ENCODE measurements at places on chromosomes 6 and 20. TPM values are rescaled to one million over a fixed set of nuclear protein-coding genes. Genes with fewer than 3 reads are reported as not detected.

The QRSL1 gene
- 16.4 TPM for total RNA-seq

DNA sequence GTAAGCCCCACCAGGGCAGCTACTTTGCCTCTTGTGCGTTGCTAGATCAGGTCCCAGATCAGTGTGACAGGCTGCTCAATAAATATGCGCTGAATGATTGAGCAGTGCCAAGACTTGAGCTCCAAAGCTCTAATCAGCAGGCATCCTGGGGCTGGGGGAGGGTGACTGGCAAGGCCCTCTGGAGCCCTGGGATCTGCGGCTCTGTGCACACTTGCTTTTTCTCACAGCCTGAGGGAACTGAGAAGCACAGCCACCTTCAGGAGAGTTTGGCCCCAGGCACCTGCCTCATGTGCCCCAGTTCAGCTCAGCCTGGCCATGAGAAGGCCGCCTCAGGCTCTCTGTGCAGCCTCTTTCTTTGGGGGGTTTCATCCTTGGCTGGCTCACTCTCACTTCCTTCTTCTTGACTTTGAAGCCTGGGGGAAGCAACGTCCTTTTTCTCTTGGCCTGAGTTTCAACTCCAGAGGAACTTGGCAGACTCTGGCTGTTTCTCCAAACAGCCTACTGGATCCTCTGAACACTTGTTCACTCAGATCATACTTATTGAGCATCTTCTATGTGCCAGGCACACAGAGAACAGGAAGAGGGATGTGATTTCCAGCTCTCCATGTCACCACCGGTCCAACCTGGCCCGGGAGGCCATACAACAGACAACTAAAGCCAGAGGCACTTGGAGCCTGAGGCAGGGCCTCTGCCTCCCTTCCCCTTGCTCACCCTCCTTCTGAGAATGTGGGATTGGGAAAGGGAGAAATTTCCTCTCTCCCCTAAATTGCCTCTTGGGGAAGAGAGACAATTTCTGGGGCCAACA lies 114.0 kb downstream of the VEGFA start:
- no peak for DNase-seq

DNA sequence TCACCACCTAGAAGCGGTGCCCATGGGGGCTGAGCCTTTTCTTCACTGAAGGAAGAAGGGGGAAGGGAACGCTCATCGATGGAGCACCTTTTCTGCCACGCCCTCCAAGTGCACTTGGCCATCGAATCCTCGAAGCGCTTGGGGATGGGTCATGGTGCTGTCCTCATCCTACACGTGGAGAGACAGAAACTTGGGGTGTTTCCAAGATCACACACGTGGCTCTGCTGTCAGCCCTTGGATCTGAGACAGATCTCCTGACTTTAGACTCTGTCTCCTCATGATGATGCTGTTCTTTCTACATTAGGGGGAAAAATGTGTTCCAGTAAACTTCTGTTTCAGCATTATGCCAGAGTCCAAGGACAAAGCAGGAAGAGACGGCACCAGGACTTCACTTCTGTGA lies 78.5 kb downstream of the SYNDIG1 start:
- DNase-seq = no peak

DNA sequence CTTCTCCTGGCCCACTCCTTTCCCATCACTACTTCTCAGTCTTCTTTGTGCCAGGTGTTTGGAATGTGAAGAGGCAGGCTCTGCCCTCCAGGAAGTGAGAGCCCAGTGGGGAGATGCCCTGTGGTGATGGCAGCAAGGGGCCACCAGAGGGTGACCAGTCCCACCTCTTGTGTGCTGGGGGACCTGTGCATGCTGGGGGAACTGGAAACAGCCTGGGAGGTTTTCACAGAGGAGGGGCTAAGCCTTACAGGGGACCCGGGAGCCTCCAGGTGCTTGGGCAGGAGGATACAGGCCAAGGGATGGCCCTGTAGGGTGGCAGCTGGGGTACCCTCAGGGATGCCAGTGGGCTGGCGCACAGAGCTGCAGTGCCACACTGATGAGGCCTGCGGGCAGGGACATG lies 72.3 kb downstream of the RAMACL start:
- no peak for DNase-seq

DNA sequence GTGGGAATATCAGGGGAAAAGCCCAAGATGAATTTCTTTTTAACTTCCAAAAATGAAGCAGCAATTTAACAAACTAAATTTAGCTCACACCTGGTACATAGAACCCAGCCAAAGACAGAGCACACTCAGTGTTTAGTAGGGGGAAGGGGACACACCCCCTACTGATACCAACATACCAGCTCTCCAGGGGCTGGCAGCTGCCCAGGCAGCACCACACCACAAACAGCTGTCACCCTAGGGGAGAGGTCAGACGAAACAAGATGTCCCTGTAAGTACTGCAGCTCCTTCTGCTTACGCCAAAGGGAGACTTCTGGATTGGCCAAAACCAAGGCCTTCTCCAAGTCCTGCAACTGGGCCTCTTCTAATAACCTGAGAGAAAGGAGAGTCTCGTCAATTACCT lies 26.0 kb downstream of the MDN1 start:
- DNase-seq = no peak

Data from NCI-H460 (cell line).